ENCODE measurements at places on chromosomes 2 and 18. TPM values are rescaled to one million over a fixed set of nuclear protein-coding genes. Genes with fewer than 3 reads are reported as not detected.

PER2 gene
- total RNA-seq = 8.2 TPM

ABCB11 gene
- 0.28 TPM for total RNA-seq

FABP1 gene
- not detected for total RNA-seq

LIMS3 gene
- 1.4 TPM for total RNA-seq

SERPINB12 gene
- total RNA-seq = 0.28 TPM

DCDC2C gene
- not detected for total RNA-seq

All from airway epithelial cell (primary cell).